ENCODE measurements at places on chromosomes 1 and 21. TPM values are rescaled to one million over a fixed set of nuclear protein-coding genes. Genes with fewer than 3 reads are reported as not detected.

Gene DUSP23
- total RNA-seq = 47.7 TPM

Gene ASPM
- total RNA-seq = 0.42 TPM

Gene CYP4X1
- 16.3 TPM for total RNA-seq

Gene GPA33
- total RNA-seq = not detected

Gene MEX3A
- total RNA-seq = 1.2 TPM

Gene LY9
- 0.71 TPM for total RNA-seq

Gene S100A9
- 131 TPM for total RNA-seq
